ENCODE measurements at places on chromosomes 4 and X. TPM values are rescaled to one million over a fixed set of nuclear protein-coding genes. Genes with fewer than 3 reads are reported as not detected.

ZIC3 gene
- not detected for total RNA-seq

MTNR1A gene
- total RNA-seq: not detected

ZMAT1 gene
- 1.1 TPM for total RNA-seq

PHKA1 gene
- total RNA-seq: 9.3 TPM

MAGEC2 gene
- not detected for total RNA-seq

CLCN5 gene
- total RNA-seq: 17.7 TPM

Measured in smooth muscle cell of the pulmonary artery (primary cell).